ENCODE measurements at places on chromosomes 12 and 14.

DNA sequence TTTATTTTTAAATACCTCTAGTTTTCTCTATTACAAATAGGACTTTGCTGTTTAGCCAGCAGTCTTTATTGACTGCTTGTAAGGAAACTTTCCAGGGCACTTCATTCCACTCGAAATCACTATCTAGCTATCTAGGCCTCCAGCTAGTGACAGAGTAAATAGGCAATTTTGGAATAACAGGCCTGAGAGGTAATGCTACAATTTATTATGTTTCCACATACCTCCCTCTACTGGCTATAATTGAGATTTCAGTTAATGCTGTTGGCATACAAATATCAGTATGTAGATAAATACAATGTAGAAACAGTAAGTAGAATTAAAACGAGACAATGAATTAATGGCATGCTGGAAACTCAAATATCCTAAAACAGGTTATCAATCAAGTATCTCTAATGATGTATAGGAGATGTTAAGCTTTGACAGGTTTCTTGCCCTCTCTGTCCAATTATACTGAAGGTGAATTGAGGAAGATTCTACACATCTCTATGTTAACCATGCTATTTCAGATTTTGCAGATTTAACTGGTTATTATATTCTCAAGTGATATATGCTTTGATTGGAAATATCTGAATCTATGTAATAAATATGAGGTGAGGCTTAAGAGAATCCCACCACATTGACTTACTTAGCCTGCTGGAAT, 7.2 kb downstream of the DTD2 start:
- peak; percentile 46 for DNase-seq

GRCh38 chr12:6866920-6867412, 365 bp upstream of the TPI1 start:
- no peak for DNase-seq

GRCh38 chr14:80705241-80705980, 236.1 kb downstream of the CEP128 start:
- DNase-seq = peak; percentile 33

GRCh38 chr14:88934351-88934806, 109.9 kb downstream of the TTC8 start:
- DNase-seq = peak; percentile 31

DNA sequence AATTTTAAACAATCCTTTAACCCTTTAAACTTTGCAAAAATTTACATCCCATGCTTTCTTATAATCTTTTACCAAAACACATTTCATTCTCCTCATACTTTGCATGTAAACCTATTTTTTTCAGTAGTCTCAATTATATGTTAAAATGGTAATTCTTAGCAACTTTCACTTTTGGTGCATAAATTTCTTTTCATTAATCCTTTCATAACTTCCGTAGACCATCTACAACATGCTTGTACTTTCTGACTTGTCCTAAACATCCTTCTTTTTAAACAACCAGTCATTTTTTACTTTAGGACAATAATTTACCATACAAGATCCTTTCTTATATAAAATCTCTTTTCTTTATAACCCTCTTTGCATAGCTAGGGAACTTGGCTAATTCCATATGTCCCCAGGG, 19.5 kb downstream of the CCDC91 start:
- peak; percentile 6 for DNase-seq

DNA sequence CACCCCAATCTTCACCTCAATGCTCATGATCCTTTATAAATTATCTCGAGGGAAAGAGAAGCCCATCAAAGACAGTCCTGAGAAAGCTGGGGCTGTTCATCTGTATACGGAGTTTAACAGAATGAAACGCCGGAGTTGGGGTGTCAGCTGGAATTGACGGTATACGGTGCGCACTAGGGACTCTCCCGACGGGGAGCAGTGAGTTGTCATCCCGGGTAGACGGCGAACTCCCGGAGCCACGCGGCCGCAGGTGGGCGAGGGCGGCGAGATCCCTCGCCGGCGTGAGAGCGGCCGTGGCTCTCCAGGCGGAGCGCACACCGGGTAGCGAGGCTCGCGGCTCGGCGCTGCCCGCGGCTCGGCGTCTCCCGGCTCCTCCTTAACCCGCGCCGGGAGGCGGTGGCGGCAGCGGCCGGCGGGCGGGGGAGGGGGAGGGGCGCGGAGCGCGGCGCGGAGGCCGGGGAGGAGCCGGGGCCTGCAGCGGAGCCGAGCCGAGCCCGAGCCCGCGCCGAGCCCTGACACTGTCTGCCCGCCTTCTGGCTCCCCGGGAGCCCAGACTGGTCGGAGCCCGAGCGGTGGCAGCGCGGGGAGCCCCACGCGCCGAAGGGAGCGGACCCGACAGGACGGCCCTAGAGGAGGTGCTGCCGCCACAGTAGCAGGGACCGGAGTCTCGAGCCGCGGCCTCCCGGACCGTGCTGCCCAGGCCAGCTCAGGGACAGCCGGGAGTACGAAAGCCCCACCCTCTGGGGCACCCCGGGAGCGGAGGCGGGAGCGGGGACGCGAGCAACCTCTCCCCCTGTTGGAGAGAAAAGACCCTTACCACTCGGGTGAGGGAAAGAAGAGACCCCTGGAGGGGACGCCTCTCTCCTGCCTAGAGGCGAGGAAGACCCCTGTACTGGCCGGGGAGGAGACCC, at the start of gene FOXJ2:
Gene FOXJ2, plus strand, starts transcription at position 475 of the 911 bp plus-strand sequence. CDS start 7,117 bp downstream, outside the sequence.
- peak; percentile 72 for DNase-seq

DNA sequence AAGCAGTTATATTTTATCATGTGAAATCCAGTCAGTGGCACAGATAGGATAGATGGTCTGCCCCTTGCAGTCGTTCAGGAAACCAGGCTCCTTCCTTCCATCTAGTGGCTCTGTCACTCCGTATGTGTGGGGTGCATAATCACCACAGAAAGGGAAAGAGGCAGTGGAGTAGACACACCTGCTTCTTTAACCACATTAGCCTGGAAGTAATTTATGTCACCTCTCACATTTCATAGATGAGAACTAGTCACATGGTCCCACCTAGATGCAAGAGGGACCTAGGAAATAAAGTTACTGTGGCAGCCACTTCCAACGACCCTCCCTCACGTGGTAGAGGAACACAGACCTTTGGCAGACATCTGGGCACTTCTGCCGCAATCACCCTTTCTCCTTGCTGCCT, 14.2 kb upstream of the RNU6-8 start:
- DNase-seq = no peak

- peak; percentile 54 for DNase-seq
These were observed 36.9 kb downstream of the PSEN1 start for GRCh38 chr14:73173092-73173735.

GRCh38 chr12:47551426-47551851, 154.4 kb downstream of the RPAP3 start:
- DNase-seq = peak; percentile 40

- DNase-seq = no peak
These were observed 13.5 kb downstream of the PHLDA1 start for GRCh38 chr12:76018111-76018510.

GRCh38 chr12:108788911-108789310, 57.6 kb upstream of the CORO1C start:
- DNase-seq = no peak

DNA sequence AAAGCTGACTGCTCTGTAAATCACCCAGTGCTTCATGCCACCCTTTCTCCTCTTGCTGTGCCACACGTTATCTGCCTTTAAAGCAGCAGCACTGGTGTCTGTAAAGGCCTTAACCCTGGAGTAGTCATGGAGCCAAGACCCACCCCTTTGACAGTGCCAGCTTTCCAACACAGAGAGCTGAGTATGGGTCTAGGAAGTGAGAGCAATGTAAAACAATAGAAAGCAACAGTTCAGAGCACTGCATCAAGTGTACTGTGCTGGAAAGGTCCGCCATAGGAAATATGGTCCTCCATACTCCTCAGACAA, 139.5 kb downstream of the DAD1 start:
- no peak for DNase-seq

GRCh38 chr14:32469388-32470160, 140.5 kb downstream of the AKAP6 start:
- peak; percentile 47 for DNase-seq

GRCh38 chr12:30870491-30871265, 55.9 kb upstream of the TSPAN11 start:
- DNase-seq = no peak

DNA sequence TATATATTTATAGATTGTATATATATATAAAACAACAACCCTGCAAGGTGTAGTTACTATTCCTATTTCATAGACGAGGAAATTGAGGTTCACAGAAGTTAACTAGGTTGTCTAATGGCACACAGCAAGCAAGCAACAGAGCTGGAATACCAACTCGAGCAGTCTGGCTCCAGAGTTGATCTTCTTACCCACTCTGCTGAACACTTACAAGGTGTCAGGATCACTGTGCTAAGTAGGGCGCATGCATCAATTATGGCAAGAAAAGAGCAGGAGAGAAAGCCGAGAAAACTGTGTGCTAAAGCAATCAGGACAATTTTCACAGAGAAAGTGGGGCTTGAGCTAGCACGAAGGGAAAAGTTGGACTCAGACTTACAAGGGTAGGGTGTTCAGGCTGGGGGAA, 15.9 kb upstream of the ARMH4 start:
- DNase-seq = no peak

GRCh38 chr14:65150898-65151608, 48.7 kb upstream of the MAX start:
- no peak for DNase-seq

GRCh38 chr12:27398466-27398865, 48.1 kb upstream of the SMCO2 start:
- no peak for DNase-seq

GRCh38 chr14:75562089-75562488, 16.3 kb upstream of the FLVCR2 start:
- peak; percentile 15 for DNase-seq

DNA sequence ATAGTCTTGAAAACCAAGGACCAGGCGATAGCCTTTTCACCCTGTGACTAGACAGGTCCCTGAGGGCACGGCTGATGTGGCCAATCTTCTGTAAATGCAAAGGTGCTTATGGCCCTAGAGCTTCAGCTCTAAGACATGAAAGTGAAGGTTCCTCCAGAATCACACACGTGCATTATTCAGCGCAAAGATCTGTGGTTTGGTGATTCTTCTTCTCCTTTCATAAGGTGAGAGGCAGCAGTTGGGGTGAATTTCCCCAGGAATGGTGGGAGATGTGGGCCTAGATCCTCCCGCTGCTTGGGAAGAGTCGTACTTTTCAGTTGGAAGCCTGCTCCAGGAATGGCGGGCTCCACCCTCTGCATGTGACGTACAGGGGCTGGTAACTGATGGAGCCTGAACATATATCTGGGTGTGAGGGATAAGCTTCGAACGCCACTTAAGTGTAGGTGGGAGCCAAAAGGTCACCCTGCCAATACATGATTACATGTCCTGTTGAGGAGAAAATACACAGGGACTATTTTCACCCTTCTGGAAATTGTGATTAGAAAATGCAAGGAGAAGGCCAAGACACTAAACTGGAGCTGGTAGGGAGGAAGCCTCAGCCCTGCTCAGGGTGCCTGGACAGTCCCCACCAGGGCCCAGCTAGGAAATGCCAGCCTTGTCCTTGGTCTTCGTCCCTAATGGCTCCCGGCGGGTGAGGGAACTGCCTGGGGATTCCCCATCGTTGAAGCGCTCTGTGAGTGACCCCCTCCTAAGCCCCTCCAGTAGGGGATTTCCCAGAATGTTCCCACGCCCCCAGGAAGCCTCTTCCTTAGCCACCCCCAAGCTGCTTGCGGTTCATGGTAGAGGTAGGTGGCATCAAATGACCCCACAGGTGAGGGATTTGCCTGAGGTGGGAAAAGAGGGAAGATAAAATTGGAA, 17.6 kb downstream of the BATF start:
- no peak for DNase-seq

DNA sequence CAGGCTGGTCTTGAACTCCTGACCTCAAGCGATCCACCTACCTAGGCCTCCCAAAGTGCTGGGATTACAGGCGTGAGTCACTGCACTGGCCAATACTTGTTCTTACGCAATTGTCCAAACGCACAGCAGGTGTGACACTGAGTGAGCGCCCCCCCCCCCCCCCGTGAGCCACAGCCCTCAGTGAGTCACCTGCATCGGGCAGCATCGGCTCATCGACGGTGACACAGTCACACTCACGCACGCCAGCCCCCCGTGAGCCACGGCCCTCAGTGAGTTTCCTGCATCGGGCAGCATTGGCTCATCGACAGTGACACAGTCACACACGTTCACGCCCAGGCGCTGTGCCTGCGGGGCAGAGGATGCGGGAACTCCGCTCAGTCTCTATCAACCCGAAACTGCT, 42.5 kb downstream of the GALNT9 start:
- peak; percentile 6 for DNase-seq

DNA sequence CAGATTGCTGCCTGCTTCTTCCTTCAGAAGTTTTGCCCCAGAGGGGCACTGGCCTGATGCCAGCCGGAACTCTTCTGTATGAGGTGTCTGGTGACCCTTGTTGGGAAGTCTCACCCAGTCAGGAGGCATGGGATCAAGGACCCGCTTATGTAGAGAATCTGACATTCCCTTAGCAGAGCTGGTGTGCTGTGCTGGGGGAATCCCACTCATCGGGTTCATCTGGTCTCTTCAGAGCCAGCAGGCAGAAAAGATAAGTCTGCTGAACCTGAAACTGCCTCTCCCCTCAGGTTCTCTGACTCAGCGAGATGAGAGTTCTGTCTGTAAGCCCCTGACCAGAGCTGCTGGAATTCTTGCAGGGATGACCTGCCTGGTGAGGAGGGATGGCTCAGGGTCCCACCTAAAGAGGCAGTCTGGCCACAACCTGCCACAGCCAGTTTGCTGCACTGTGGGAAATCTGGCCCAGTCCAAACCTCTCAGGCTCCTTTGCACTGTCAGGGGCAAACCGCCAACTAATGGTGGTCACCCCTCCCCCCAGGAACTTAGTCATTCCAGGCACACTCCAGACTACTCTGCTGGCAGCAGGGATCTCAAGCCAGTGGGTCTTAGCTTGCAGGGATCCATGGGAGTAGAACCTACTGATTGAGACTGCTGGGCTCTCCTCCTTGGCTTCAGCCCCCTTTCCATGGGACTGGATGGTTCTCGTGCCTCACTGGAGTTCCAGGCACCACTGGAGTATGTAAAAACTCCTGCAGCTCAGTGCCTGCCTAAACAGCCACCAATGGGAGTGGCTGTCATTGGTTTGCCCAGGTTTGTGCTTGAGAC, 4.1 kb downstream of the CLEC2D start:
- peak; percentile 92 for DNase-seq

- DNase-seq = no peak
These were observed 28.9 kb upstream of the LTA4H start for GRCh38 chr12:96064271-96064670.

GRCh38 chr14:78566859-78567172, 396.6 kb downstream of the NRXN3 start:
- DNase-seq = no peak

DNA sequence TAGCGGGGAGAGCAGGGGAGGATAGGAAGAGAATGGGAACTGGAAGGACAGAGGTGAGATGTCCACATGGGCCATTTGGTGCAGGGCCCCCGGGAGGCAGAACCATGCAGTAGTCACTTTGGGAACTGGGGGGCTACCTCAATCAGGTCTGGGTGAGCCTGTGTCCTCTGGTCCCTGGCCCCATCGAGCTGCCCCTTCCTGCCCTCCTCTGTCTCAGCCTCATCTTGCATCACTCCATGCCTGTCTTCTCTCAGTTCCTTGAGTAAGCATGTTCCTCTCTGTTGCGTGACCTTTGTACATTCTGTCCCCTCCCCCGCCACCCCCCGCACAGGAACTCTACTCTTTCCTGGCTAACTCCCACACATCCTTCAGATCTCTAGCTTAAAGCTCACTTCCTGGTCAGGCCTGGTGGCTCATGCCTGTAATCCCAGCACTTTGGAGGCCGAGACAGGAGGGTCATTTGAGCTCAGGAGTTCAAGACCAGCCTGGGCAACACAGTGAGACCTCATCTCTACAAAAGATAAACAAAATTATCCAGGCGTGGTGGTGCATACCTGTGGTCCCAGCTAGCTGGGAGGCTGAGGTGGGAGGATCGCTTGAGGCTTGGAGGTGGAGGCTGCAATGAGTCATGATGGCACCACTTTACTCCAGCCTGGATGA, 23.2 kb downstream of the FOS start:
- DNase-seq = no peak

GRCh38 chr14:30005114-30005808, 77.6 kb upstream of the PRKD1 start:
- DNase-seq = peak; percentile 55

All from EL (cell line).